ENCODE measurements at places on chromosomes 13 and 19. TPM values are rescaled to one million over a fixed set of nuclear protein-coding genes. Genes with fewer than 3 reads are reported as not detected.
A peak's percentile ranks its signal among the peaks of the same experiment; 100 is the strongest.

DNA sequence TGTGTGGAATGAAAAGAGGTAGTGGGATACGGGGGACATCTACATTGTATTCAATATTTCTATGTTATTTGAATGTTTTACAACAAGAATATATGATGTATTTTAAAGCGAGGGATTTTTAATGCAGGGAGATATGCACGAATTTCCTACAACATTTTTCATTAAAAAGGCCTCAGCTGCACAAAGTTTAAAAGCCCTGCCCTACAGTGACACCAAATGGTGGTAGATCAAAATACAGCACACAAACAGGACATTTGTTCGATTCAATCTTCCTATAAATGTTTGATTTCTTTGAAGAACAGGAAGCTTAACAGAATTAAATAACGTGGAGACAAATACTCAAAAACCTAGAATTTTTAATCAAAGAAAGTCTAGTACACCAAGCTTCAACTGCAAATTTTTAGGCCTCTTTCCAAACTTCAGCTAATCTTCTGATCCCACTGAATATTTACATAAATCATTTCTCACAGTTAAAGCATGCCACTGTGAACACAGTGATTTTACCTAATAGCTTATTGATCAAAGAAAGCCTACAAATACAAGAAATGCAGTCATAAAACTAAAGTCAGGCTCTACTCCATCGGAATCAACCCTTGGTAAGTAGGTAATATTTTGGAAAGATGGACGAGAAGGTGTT lies 257.2 kb downstream of the DIAPH3 start:
- no peak for DNase-seq

GRCh38 chr19:35746087-35746462 lies 624 bp downstream of the PSENEN start:
- DNase-seq, result no peak

DNA sequence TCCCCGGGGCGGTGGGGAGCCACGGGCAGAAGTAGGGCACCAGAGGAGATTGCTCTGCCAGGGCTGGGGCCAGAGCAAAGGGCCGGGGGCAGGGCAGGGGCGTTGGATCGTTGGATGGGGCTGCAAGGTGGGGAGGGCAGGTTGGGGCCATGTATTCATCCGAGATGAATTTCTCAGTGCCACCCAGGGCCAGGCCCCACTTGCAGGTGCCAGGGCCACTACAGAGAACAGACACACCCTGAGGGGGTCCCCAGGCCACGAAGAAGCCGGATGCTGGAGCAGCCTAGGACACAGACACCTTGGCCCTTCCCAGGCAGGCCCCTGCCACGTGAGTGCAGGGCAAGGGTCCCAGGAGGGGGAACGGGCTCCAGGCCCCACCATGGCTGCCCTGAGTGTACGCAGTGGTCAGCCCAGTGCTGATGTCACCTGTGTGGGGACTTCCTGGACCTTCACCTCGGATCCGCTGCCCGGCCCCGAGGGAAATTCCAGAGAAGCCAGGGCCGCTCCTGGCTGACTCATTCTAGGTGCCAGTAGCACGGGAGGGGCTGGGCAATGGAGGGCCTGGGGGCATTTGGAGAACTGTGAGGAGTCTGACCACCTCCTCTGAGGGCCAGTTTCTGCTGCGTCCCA lies 9.6 kb upstream of the SBNO2 start:
- DNase-seq, result peak; percentile 66

DNA sequence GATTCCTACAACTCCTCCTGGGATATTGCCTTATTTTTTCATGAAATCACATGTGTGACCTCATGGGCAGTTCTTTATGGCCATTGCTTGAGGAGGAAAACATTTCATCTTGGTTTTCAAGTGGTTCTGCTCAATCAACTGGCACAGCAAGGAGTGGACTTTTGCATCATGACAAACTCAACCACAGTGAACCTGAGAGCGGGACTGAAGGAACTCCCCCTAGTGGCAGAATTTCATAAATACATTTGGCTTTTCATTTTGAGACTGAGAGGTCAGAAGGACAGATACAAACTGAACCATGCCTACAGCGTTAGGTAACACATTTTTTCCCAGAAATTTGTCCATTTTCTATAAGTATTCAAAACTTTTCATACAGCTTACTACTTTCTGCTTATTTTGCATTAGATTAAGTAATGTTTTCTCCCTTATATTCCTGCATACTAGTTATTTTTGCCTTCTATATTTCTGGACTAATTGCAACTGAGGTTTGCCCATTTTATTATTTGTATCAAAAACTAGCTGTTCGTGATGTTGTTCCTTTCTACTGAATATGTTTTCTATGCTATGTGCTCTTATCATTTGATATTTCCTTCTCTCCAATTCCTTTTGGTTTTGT lies 13.4 kb upstream of the SIGLEC12 start:
- DNase-seq, result peak; percentile 31

ADGRE3 gene
- polyA plus RNA-seq, result not detected

TMPRSS9 gene
- not detected for polyA plus RNA-seq

IFI30 gene
- polyA plus RNA-seq, result 456 TPM

GRCh38 chr13:113367771-113368170 lies 3.8 kb upstream of the GRTP1 start:
- no peak for DNase-seq

DNA sequence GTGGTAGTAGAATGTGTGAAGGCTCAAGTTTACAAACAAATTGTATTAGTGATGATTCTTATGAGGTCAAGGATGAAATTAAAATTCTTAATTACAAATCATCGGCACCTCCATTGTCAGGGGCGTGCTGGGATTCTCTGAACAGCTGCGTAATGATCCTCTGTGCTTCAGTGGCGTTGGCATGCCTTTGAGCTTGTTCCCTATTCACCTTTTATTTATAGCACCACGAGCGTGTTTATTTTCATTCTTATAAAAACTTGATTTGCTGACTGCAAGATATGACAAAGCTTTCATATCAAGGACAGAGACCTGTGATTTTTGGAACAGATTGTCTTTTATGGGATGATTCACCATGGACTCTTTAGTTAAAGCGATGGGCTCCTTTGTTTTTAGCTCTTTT lies 18.2 kb upstream of the UBL3 start:
- DNase-seq, result no peak

- no peak for DNase-seq
Measured at GRCh38 chr13:51348069-51348967, 8.8 kb downstream of the SERPINE3 start.

GRCh38 chr19:22783651-22784410 lies at the start of gene ZNF99:
Gene ZNF99 (minus strand): TSS chr19:22784151. CDS start chr19:22784016, 135 bp downstream.
- DNase-seq, result no peak

GRCh38 chr19:48634424-48635262 lies 2.5 kb downstream of the DBP start:
- DNase-seq, result peak; percentile 79

DNA sequence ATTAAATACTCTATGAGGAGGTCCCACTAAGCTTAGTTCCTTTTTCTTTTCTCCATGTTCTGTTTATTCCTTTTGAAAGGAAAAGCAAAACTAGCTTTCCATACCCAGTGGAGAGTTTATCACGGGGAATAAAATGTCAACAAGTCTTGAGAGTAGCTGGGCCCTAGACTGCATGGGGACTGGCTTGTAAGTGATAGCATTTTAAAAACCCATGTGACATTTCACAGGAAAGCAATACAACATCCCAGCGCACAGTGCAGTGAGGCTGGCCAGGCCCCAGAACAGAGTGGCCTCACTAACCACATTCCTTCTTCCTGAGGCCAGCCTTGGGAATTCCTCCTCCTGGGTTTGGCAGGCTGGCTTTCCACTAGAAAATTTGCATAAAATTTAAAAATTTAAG lies 149.8 kb downstream of the DLEU7 start:
- no peak for DNase-seq

PRKCSH gene
- 46.1 TPM for polyA plus RNA-seq

GRCh38 chr19:43956827-43957226 lies 5.8 kb downstream of the ZNF221 start:
- DNase-seq, result no peak

DNA sequence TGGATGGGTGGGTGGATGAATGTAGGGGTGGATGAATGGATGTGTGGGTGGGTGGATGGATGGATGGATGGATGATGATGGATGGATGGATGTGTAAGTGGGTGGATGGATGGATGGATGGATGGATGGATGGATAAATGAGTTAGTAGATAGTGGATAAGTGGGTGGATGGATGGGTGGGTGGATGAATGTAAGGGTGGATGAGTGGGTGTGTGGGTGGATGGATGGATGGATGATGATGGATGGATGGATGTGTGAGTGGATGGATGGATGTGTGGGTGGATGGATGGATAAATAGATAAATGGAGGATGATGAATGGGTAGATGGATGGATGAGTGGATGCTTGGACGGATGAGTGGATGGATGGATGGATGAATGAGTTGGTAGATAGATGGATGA lies 3.2 kb downstream of the MCF2L start:
- no peak for DNase-seq

GRCh38 chr19:49331616-49332055 lies 3.6 kb upstream of the CD37 start:
- DNase-seq, result peak; percentile 81

FXYD7 gene
- not detected for polyA plus RNA-seq

- DNase-seq, result no peak
Measured at GRCh38 chr13:104372095-104372655, 1306.0 kb upstream of the SLC10A2 start.

GRCh38 chr19:29413435-29413834 lies 112.4 kb upstream of the VSTM2B start:
- no peak for DNase-seq

LSM4 gene
- polyA plus RNA-seq, result 652 TPM

- DNase-seq, result no peak
Measured at GRCh38 chr13:50200988-50201387, 185.7 kb downstream of the KCNRG start.

DNA sequence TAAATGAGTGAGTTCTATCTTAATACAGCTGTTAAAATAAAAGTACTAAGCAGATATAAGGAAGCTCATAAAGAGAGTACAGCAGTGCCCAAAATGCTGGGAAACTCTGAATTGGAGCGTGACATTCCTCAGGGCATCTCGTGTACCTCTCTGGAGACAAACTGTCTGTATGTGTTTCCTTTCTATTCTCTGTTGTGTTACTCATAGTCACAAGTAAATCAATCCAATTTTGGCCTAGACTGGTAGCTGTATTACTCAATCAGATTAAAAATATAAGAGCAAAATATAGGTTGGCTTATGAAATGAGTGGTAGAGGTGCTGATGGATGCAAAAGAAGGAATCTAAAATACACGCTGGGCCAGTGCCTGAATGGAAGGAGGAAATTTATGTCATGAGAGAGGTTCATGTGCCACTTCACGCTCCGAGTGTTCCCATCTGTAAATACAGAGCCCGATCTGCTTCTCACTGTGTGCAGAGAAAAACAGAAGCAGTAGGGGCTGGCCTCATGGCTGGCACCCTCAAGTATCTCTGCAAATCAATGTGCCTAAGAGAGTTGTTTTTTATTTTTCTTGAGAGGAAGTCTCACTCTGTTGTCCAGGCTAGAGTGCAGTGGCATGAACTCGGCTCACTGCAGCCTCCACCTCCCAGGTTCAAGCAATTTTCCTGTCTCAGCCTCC lies 58.7 kb upstream of the RGCC start:
- DNase-seq, result no peak

FOSB gene
- 0.82 TPM for polyA plus RNA-seq

- no peak for DNase-seq
Measured at GRCh38 chr13:20398459-20398858, 127.2 kb downstream of the CRYL1 start.

GRCh38 chr13:33186861-33187291 lies 98.7 kb downstream of the STARD13 start:
- no peak for DNase-seq

LGALS14 gene
- 3.6 TPM for polyA plus RNA-seq

DNA sequence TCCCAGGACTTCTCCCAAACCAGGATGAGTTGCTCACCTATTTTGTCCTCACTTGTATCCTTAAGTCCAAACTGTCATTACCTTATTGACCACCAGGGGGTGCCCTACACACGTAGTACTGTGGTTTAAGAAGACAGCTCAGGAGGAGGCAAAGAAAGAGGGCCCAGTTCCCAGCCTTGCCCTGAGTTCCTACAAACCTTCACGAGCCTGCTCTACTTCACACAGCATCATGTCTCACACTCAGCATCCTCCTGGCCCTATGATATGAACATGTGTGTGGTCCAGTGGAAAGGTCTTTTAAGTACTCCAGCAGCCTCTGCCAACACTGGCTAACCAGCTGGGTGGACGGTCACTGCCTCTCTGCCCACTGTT lies 8.1 kb upstream of the ZNF784 start:
- DNase-seq, result peak; percentile 75

DNA sequence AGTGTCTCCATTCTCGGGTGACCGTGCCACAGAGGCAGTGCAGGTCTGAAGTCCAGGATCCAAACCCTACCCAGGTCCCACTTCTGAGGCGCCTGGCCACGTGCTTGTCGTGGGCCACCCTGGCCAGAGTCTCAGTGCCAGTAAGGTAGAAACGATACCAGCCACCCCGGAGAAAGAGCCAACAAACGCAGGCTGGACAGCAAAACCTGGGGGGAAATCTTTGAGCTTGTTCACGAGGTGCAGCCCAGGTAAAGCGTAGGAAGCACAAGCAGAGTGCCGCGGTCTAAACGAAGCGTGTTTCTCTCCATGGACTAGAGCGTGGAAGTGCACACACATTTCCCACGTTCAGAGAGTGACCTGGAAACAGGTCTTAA lies 95.6 kb downstream of the ATP11A start:
- no peak for DNase-seq

DHDH gene
- 0.20 TPM for polyA plus RNA-seq

GPC6 gene
- 0.03 TPM for polyA plus RNA-seq

LILRB3 gene
- polyA plus RNA-seq, result 0.05 TPM

GRCh38 chr19:46298479-46299003 lies 1.7 kb downstream of the HIF3A start:
- no peak for DNase-seq

FAM124A gene
- polyA plus RNA-seq, result not detected

DNA sequence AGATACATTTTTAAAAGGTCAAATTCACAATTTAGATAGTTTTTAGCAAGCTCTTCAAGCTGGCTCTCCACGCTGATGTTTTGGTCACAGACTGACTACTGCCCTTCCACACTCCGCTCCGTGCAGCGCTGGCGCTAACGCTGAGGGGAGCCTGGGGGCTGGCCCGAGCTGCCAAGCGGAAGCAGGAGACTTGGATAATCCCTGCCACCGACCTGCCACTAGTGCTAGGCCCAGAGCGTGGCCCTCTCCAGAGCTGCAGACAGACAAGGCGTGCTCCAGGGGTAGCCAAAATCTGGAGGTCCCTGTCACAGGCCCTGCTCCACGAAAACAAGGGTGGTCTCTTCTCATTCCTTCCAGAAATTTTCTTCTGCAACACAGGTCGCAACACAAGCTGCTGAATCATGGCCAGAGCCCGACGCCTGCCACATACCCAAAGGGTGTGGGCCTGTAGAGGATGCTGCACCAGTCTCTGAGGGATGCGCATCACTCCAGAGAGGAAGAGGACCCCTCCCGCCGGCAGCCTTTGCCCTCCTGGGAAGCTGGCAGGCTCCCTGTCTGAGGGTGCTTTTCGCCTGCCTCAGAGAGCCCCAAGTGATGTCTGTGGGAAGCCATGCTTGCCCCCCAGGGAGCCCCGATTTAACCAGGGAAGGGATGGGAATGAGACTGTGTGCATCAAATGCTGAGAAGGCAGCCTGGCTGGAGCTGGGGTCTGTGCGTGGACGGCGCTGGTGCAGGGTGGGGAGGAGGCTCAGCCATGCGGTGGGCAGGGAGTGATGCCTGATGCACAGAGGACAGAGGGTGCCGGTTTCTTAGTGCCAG lies 21.6 kb downstream of the CAPS start:
- DNase-seq, result no peak
